Stimulated activated CD4-positive, alpha-beta T cell treated with anti-CD3 and anti-CD28 coated beads, Interleukin-1b, Interleukin-23, amount 100 ng/mL, for 24 hours (primary cell): ENCODE measurements at places on chromosomes 12 and 14.

GRCh38 chr14:96795109-96795828 is 1.9 kb upstream of the VRK1 start:
- no peak for DNase-seq

- peak; percentile 68 for DNase-seq
Observed at GRCh38 chr14:104676694-104677511, 12.5 kb upstream of the INF2 start.

DNA sequence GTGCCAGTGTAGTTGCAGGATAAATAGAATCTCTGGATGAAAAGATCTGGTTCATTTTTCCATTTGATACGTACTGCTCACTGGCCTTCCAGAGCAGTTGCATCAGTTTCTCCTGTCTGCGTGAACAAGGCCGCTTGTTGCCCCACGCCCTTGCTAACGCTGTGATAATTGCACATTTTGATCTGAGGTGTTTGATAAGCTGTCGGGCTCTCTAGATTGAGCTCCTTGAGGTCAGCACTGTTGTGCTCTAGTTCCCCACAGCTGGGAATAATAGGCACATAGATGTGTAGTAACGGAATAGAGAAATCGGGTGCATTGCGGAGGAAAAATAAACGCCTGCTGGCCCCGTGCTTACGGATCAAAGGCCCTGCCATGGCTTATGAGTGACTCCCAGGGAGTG is 42.8 kb upstream of the TRAF3 start:
- DNase-seq = no peak

DNA sequence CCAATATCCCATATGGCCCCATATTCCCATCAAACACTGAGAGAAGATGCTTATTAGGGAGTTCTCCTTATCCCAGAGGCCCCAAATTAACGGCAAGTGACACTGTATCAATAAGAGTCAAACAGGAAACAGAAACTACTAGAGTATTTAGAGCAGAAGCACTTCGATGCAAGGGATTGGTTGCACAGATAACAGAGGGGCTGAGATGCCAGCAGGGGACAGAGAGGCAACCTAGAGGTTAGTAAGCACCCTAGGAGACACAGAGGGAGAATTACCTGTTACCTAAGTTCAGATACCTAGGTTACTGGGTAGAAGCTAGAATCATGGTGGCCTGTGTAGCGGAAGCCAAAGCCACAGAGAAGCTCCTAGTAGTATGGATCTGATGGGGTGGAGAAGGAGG is 2.9 kb downstream of the HEBP1 start:
- DNase-seq = no peak

GRCh38 chr12:77388445-77389265 is 323.3 kb upstream of the E2F7 start:
- DNase-seq = no peak

DNA sequence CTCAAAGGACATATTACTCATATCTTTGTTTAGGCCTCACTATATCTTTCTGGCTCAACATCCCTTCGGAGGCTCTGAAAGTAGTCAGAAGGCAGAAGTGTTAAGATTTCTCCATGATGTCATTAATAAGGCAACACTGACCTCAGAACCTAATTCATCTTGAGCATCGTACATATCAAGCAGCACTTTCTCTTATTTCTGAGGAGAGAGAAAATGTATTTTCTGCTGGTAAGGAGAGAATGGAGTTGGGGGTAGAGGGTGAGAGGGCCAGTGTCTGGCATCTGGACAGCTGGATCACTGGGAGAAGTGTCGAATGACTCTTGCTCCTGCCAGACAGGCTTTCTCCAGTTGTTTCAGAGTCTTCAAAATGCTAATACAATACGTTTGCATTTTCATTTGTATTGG is 213.2 kb upstream of the PRICKLE1 start:
- no peak for DNase-seq

- no peak for DNase-seq
Observed at GRCh38 chr12:46135750-46136149, 133.1 kb downstream of the SLC38A1 start.

DNA sequence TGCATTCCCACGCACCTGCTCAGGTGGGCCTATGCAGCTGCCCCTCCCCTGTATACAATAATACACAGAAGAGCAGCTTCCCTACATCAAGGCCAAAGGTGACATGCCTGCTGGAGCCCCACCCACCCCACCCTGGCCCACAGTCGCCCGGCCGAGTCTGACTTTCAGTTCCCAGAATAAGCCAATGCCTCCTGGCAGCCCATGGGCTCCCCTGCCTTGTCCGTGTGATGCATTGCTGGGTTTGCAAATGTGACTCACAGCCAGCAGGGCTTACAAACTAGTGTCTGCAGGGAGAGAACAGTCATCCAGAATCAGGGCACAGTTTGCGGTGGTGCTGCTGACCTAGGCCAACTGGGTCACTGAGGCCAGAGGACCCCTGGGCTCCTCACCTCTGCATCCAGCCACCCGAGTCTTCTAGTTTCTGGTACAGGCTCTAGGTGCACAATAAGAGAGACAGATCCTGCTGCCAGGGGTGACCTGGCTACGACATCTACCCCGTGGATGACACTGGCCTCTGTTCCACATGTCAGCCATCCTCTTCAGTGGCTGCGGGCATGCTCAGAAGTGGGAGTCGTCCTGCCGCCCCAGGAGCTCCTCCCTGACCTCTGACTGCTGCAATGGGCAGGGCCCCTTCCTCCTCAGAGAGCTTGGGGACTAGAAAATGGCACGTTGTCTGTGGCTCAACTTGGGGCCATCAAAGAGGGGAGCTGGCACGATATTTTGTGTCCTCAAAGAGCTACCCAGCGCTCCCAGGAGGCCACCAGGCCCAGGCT is 84.5 kb downstream of the CHGA start:
- no peak for DNase-seq

DNA sequence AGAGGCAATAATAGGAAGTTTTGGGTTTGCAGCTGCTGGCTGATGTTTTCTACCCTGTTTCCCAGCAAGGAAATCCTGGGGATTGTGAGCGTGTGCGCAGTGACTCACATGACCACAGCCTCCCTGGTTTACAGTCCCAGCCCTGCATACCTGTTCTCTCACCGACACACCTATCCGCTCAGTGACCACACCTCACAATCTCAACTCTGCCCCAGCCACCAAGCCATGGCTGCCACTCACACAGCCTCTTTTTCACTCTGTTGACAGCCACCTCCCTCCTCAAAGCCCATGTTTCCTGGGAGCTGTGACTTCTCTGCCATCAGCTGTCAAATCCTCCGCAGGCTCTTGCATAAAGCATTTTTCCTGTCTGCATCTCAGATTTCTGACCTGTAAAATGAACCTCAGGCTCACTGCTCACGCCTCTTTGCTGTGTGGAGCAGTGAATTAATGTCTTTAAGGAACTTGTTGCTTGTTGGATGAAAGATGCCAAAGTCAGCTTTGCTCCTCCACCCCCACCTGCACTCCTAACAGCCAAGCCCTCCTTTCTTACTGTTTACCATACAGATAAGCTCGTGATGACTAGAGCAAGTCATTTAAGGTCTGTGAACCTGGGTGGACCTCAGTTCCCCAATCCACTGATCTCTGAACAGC is 43.5 kb downstream of the B4GALNT3 start:
- no peak for DNase-seq

- peak; percentile 3 for DNase-seq
Observed at GRCh38 chr12:109927622-109928021, 27.5 kb downstream of the TCHP start.

GRCh38 chr12:4169959-4170358 is 103.6 kb upstream of the CCND2 start:
- DNase-seq = no peak

DNA sequence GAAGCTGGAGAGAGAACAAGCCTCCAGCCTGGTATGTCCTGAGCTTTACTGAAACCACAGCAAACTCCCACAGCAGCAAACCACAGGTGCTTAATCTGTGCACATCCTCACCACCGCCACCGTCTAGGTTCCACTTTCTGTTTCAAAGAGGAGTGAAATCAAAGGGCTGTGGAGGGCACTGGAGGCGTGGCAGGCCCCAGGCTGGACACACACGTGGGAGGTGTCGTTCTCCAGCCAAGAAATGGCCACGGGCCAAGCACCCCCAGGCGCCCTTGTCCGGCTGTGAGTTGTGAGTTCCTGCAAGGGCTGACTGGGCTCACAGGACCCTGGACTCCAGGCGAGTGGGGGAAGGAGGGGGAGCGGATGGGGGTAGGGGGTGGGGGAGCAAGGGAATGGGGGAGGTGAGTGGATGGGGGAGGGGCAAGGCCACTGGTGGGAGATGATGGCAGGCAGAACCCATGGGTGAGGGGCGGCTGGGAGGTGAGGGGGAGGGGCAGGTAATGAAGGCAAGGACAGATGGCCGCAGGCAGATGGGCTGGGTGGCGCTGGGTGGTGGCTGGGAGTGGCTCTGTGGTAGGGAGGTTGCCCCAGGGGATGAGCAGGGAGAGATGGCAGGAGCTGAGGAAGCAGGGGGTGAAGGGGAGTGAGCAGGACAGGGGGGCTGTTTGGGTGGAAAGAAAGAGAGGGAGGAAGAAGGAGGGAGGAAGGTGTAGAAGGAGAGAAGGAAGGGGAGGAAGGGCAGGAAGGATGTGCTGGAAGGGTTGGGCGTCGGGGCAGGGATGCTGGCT is 86.7 kb downstream of the NCOR2 start:
- no peak for DNase-seq

DNA sequence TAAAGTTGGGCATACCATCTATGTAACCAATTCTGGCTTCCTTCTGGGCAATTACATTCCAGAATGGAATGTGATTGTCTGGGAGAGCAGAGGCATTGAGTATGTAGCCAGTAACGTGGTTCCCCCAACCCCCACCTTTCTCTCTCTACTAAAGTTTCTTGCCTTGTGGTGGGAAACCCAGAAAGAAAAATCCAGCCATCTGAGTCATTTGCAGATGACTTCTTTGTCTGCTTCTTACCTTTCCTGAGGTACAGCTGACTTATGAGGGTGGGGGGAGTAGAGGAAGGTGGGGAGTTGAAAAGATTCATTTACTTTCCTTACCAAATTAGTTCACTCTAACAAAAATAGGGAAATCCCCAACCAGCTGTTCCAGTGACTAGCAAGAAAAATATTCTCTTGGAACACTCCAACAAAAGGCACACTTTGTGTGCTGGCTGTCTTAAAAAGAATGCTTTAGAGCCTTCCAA is 112.1 kb upstream of the FRMD6 start:
- DNase-seq = no peak

DNA sequence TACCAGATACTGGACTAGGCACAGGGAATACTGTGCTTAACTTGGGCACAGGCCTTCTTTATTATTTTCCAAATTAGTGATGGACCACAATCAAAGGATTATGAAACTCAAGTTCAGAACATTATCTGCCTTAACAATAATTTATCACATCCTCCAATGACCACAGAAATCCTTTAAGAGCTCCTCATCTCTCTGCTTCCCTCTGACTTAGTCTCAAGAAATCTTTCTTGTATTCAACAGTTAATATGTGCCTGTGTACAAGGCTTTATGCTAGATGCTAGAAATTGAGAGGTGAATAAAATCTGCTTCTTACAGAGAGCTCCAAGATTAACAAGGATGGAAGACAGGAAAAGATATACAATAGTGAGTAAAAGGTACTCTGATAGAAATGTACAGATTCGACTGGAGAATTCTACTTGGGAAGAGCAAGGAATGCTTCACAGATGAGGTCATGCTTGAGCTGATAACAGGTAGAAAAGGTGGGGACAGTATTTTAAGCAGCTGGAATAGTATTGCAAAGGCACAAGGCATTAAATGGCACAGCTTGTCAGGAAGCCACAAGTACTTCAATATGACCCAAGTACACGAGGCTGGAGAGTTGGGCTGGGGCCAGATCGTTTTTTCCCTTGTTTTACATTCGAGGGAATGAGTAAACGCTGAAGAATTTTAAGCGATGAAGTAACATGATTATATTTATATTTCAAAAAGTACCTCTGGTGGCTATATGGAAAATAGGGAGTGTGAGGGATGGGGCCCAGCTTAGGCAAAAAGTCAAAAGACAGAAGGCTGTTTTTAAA is 55.1 kb upstream of the ARID2 start:
- no peak for DNase-seq

GRCh38 chr12:7016958-7017571 is 1.2 kb downstream of the LPCAT3 start:
- no peak for DNase-seq

DNA sequence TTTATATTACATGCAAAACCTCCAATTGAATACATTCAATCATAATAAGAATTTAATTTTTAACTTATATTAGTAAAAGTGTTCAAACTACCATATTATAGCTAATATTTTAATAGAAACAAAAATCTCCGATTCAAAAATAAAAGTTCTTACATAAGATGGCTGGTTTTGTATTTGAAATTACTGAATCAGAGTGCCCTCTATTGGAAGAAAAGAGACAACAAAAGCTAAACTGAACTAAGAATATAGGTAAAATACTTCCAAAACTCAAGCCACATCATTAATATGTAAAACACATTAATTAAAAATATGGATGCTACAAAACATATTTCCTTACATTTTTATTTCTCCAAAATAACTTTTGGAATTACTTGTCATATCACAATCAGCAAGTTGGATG is 120.3 kb downstream of the GARIN6 start:
- DNase-seq = no peak

DNA sequence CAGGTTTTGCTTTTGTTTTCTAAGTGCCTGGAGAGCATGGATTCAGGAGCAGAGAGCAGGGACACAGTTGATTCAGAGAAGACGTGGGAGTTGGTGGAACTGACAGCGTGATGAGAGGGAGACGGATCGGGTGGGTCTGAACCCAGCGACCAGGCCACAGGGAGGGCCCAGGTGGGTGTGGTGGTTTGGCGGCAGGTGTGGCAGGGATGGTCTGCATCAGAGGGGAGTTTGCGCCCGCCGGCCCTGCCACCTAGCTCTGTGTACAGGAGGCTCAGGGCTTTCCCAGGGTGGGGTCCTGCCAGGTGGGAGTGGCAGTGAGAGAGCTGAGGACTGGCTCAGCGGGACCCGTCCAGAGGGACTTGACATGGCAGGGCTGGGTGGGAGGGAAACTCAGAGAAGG is 33.3 kb upstream of the DIO3 start:
- DNase-seq = no peak

GRCh38 chr14:90797451-90797850 is 18.8 kb downstream of the TTC7B start:
- DNase-seq = no peak

GRCh38 chr12:20868277-20868676 is 57.8 kb downstream of the SLCO1B3 start:
- no peak for DNase-seq

DNA sequence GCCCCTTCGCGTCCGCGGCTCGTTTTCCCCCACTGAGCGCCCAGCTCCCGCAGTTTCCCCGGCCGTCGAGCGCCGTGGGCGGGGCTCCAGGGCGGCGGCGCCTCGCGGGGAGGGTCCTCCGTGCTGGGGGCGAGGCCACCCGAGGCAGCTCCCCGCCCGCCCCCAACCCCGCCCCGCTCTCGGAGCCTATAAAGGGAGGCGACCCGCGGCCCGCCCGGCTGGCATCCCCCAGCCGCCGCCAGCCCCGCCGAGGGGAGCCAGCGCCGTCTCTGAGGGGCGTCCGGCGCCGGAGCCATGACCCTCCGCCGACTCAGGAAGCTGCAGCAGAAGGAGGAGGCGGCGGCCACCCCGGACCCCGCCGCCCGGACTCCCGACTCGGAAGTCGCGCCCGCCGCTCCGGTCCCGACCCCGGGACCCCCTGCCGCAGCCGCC is at the start of gene TAMALIN:
Gene TAMALIN (plus strand): TSS at position 221 of the 432 bp plus-strand sequence. CDS start 74 bp downstream, at position 295.
- DNase-seq = peak; percentile 40
